ENCODE measurements at places on chromosomes 11 and 22. TPM values are rescaled to one million over a fixed set of nuclear protein-coding genes. Genes with fewer than 3 reads are reported as not detected.

GRCh38 chr11:60493454-60493853 is 876 bp downstream of the MS4A12 start:
- DNase-seq = no peak

DNA sequence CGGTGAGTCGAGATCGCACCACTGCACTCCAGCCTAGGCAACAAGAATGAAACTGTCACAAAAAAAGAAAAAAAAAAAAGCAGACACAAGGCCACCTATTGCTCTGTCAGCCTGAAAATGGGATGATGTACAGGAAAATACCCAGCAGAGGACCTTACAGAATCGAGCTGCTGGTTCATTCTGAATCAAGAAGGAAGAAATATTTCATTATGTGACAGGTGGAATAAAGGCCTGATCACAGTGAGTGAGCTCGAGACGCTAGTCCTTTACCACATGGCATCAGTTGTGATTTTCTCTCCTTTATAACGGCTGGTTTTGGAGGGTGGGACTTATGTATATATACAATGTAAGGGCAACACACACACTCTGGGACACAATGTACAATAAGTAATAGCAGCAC is 340.0 kb downstream of the LARGE1 start:
- no peak for DNase-seq

DNA sequence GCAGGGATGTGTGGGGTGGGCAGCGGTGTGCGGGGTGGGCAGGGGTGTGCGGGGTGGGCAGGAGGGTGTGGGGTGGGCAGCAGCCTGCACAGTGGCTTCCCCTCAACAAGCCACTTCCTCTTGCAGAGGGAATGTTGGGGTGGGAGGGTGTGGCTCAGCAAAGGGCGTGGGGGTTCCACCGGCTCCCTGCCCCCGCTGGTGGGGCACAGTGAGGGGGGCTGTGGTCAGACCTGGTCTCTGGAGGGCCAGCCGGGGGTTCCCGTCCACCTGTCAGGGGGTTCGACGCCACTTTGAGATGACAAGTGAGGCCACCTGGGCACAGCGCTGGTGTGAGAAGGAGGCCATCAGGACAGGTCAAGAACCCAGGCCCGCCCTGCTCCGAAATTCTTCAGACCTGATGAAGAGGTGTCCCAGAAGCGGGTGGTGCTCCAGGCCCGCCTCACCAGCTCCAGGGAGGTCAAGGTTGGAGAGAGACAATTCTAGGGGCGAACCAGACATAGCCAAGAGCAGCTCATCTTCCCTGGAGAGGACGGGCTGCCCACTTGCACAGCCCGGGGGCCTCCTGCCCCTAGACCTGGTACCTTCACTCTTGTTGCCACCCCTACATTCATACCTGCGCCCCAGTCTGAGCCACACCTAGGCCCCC is 1.3 kb downstream of the C11orf21 start:
- no peak for DNase-seq

DNA sequence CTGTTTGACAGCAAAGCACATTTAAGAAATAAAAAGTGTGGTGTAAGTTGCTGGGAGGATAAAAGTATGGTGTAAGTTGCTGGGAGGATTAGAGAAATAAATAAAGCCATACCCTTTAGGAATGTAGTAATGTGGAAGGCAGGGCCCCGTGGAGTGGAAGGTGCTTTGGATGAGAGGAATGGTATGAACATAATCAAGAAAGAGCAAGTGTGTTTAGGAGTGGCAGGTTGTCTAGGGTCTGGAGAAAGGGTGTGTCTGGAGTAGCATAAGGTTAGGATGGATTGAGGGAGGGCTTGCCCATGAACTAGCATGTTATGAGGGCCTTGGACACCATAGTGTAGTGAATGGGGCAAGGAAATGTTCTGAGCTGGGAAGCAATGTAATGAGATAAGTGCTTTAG is 18.1 kb downstream of the MRPL16 start:
- DNase-seq = no peak

GRCh38 chr11:8826901-8827560 is 84.0 kb upstream of the AKIP1 start:
- no peak for DNase-seq

DNA sequence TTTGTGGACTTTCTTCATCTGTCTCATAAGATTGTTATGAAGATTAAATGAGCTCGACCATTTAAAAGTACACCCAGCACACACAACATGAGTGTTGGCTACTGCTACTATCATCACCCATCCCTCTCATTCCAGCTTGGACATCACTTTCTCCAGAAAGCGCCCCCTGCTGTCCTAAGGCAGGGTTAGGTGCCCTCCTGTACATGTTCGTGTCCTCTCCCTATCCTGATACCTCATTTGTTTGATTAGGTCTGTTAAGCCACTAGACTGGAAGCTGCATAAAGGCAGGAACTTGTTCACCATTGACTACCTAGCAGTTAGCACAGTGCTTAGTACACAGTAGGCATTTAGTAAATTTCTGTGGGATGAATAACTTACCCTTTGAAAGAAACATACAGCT is 85.5 kb downstream of the ENTHD1 start:
- no peak for DNase-seq

Gene OR2D2
- not detected for polyA plus RNA-seq

Gene NOX4
- 39.1 TPM for polyA plus RNA-seq

Gene SYCE3
- not detected for polyA plus RNA-seq

Gene HOATZ
- 0.17 TPM for polyA plus RNA-seq

Gene CREB3L1
- polyA plus RNA-seq = 14.5 TPM

Gene C11orf87
- polyA plus RNA-seq = 0.30 TPM

Gene TPBGL
- 0.13 TPM for polyA plus RNA-seq

Measured in left renal cortex interstitium (tissue), 4 donors.